ENCODE measurements at places on chromosomes 5 and 9.

DNA sequence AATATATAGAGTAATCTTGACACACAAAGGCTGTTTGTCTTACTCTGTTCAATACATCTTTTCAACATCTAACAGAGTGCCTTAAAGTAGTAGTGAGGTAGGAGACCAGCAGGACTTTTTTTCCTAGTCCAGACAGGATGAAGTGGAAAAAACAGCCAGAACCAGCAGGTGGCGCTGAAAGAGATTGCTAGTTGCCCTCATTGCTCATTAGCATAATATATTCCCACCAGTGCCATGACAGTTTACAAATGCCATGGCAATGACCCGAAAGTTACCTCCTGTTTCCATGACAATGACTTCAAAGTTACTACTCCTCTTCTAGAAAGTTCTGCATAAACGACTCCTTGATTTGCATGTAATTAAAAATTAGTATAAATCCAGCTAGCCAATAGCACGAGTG, 387.4 kb downstream of the ACTL7B start:
- peak; percentile 44 for DNase-seq

- DNase-seq, result no peak
Observed at GRCh38 chr9:124468061-124468740, 17.9 kb downstream of the ADGRD2 start.

GRCh38 chr9:107584186-107584585, 94.6 kb upstream of the KLF4 start:
- no peak for DNase-seq

- no peak for DNase-seq
Observed at GRCh38 chr5:76038212-76038611, 45.0 kb upstream of the SV2C start.

DNA sequence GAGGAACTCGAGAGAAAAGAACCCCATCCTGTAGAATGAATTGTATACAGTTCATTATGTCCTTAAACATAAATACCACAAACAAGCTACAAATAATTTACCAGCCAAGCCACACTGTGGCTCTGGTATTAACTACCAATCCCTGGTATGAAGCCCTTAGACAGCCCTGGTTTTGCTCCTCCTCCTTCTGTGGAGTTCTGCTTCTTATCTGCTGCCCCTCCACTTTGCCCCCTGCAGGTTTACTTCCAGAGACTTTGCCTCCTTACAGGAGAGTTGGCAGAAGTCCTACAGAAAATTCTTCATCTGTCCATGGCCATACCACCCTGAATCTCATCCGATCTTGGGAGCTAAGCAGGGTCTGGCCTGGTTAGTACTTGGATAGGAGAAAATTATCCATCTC, 219.8 kb downstream of the ACTL7B start:
- DNase-seq, result peak; percentile 27

- no peak for DNase-seq
Observed at GRCh38 chr5:53327811-53328334, 152.6 kb upstream of the FST start.

DNA sequence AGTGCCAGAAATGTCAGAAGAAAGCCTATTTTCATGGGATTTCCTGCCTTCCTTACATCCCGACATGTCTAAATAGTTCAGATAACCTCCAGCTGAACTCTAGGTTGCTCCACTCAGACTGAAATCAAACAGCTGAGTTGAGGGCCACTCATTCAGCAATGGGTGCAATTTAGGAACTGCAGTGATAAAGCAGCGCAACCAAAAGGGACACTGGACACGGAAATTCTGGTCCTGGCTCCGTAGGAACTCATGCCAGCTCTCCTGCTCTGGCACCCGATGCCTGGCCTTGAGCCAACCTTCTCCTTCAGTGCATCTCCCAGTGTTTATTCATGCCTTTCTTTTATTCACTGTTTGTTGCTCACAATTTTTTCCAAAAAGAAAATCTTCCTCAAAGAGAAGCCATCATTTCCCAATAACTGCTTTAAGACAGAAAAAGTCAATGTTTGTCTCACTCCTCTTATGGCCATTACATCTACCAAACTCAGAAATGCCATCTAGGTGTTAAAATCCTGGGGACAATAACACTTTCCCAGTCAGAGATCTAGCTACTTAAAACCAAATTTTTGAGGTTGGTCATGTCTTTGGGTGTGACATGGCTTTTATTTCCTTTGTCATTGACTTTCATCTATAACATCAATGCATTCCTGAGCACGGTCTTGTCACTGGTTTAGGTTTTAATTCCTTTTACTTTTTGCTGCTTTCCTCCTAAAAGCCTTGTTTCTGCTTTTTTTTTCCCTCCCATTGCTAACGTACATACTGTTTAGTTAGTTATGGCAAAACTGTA, 126.9 kb downstream of the PDE4D start:
- no peak for DNase-seq

- no peak for DNase-seq
Observed at GRCh38 chr5:134892282-134892681, 12.6 kb upstream of the PCBD2 start.

GRCh38 chr9:125479846-125480615, 218.4 kb downstream of the GAPVD1 start:
- DNase-seq, result no peak

DNA sequence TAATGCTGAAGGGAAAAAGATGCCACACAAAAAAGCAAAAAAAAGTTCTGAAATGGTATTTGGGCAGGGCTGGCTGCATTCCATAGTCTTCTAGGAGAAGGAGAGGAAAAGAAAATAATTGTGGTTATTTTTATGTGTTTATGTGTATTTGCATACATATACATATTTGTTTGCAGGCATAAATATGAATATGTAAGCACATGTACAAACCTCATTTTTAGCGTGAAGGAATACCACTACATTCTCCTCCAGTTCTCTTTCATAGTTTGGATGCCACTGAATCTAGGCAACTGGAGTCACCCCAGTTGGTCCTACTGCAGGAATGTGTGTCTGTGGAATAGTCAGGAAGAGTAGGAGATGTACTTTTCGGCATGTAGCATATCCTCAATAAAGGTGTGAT, 181.1 kb downstream of the YTHDC2 start:
- DNase-seq, result no peak

DNA sequence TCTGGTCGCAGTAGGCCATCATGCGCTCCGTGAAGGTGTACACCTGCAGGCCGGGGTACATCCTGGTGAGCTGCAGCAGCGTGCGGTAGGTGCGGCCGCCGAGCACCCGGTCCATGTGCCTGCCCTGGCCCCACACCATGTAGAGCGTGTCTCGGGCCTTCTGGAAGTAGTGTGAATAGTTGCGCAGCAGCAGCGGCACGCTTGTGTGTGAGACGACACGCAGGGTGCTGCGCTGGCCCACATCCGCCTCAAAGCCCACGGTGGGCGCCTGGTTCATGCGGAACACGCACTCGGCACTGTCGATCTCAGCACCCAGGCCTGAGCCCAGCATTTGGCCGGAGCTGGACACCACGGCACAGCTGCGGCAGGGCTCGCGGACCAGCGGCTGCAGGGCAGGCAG, 4.5 kb downstream of the ST6GALNAC4 start:
- DNase-seq, result no peak

GRCh38 chr9:28651050-28651722, 1077.9 kb upstream of the C9orf72 start:
- DNase-seq, result no peak

DNA sequence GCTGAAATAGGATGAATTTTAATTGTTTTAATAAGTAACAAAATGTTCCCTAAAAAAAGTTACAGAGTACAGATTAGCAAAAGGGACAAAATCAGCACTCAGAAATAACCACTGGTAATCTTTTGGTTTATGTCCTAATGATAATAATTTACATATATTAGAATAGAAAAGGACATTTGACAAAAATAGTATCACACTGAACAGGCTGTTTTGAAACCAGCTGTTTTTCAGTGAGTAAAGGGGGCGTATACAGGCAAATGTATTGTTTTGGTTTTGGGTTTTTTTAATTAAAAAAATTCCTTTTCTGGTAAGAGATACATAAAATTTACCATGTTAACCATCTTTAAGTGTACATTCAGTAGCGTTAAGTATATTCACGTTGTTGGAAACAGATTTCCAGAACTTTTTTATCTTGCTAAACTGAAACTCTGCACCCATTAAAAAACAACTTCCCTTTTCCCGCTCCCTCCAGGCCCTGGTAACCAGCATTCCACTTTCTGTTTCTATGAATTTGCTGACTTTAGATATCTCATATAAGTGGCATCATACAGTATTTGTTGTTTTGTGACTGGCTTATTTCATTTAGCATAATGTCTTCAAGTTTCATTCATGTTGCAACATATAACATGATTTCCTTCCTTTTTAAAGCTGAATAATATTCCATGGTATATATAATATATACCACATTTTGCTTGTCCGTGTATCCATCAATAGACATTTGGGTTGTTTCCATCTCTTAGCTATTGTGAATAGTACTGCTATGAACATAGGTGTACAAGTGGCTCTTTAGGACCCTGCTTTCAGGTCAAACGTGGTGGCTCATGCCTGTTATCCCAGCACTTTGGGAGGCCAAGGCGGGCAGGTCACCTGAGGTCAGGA, 20.6 kb upstream of the LARP1 start:
- DNase-seq, result no peak

Data from iPS-NIHi11 (cell line).